Aorta (tissue), 5 donors: ENCODE measurements at places on chromosomes 12 and 14. TPM values are rescaled to one million over a fixed set of nuclear protein-coding genes. Genes with fewer than 3 reads are reported as not detected.
A peak's percentile ranks its signal among the peaks of the same experiment; 100 is the strongest.

DNA sequence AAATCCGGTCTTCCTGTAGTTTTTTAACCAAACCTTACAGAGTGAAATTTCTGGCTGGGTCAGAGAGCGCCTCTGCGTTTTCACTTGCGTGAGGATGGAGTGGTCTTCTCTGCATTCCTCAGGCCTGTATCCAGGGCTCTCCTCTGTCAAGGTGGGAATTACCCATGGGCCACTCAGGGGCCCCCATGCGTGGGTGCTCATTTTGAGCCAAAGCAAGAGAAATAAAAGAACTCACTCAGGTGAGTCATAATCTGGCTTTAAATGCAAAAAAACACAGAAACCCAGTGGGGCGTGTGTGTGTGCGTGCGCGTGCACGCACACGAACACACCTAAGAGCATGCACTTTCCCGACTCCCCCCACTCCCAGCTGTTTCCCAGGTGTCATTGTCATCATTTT lies 104.0 kb upstream of the PWP1 start:
- H3K4me3 ChIP-seq: no peak overlapping the region
- H3K27me3 ChIP-seq: no peaks in the 10 kb centered on the region
- no peak overlapping the region for H3K27ac ChIP-seq
- no peaks in the 10 kb centered on the region for H3K36me3 ChIP-seq
- H3K4me1 ChIP-seq: no peaks in the 10 kb centered on the region

DNA sequence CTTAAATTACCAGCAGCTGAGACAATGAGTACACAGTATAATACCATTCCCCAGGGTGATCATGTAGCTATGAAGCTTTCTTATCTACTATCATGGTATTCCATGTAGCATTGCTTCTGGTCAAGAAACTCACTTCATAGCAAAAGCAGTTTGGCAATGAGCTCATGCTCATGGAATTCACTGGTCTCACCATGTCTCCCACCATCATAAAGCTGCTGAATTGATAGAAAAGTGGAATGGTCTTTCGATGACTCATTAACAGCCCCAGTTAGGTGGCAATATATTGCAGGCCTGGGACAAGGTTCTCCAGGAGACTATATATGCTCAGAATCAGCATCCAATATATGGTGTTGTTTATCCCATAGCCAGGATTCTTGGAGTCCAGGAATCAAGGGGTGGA lies 553.7 kb downstream of the FOXG1 start:
- no peak overlapping the region for H3K4me3 ChIP-seq
- H3K4me1 ChIP-seq: no peaks in the 10 kb centered on the region
- H3K27ac ChIP-seq: no peak overlapping the region
- no peaks in the 10 kb centered on the region for H3K36me3 ChIP-seq
- DNase-seq: no peak
- H3K27me3 ChIP-seq: no peaks in the 10 kb centered on the region

- no peak for DNase-seq
- no peaks in the 10 kb centered on the region for H3K4me1 ChIP-seq
- no peaks in the 10 kb centered on the region for H3K36me3 ChIP-seq
- no peaks in the 10 kb centered on the region for H3K27me3 ChIP-seq
These were observed 70.5 kb downstream of the ITPK1 start for GRCh38 chr14:93045211-93045674.

- no peak for DNase-seq
- H3K4me1 ChIP-seq: no peaks in the 10 kb centered on the region
- H3K27ac ChIP-seq: no peak overlapping the region
These were observed 49.8 kb upstream of the USP15 start for GRCh38 chr12:62210422-62210821.

GRCh38 chr14:101101456-101102056 lies 198.0 kb upstream of the RTL1 start:
- no peaks in the 10 kb centered on the region for H3K36me3 ChIP-seq
- no peak overlapping the region for H3K27ac ChIP-seq
- H3K27me3 ChIP-seq: no peaks in the 10 kb centered on the region
- no peaks in the 10 kb centered on the region for H3K4me1 ChIP-seq
- H3K4me3 ChIP-seq: no peak overlapping the region

DNA sequence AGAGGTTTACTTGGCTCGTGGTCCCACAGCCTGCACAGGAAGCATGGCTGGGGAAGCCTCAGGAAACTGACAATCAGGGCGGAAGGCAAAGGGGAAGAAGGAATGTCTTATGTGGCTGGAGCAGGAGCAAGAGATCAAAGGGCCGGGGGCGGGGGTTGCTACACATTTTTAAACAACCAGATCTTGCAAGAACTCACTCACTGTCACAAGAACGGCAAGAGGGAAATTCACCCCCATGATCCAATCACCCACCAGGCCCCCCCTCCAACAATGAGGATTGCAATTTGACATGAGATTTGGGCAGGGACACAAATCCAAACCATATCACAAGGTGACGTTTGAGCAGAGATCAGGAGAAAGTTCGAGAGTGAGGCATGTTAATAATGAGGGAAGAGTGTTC lies 163.7 kb upstream of the RPH3A start:
- no peak overlapping the region for H3K4me3 ChIP-seq
- H3K36me3 ChIP-seq: no peaks in the 10 kb centered on the region
- DNase-seq: no peak
- H3K27me3 ChIP-seq: no peaks in the 10 kb centered on the region
- H3K4me1 ChIP-seq: no peaks in the 10 kb centered on the region

GRCh38 chr12:70468741-70469140 lies 102.7 kb downstream of the KCNMB4 start:
- H3K4me3 ChIP-seq: no peak overlapping the region
- H3K36me3 ChIP-seq: no peaks in the 10 kb centered on the region
- H3K27ac ChIP-seq: no peak overlapping the region

DNA sequence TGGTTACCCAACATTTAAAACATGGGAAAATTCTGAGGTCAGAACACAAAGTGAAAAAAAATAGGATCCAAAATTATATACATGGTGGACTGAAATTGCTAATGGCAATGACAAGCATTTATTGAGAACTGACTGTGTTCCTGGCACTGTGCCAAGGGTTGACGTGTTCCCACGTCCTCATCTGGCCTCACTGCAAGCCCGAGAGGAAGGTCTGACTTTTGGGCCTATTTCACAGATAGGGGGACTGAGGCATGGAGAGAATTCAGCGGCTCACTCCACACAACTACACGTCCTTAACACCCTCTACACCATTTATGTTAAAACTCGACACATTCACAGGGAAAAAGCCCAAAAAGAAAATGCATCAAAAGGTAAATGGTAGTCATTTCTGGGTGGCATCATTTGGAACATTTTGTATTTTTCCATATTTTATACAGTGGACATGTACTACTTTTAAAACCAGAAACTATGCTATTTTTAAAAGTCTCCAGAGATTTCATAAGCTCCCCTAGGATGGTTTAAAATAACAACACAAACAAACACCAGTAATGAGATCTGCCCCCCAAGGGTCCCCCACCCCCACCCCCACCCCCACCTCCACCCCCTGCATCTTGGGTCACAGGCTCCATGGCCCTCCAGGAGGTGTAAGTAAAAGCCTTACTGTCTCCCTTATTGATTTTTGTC lies 27.7 kb downstream of the CLMN start:
- no peaks in the 10 kb centered on the region for H3K4me1 ChIP-seq
- H3K27ac ChIP-seq: no peak overlapping the region
- peak; percentile 88 for DNase-seq
- H3K36me3 ChIP-seq: no peaks in the 10 kb centered on the region
- H3K27me3 ChIP-seq: no peaks in the 10 kb centered on the region

GRCh38 chr14:60287452-60287851 lies 38.4 kb downstream of the PPM1A start:
- no peaks in the 10 kb centered on the region for H3K27me3 ChIP-seq
- H3K4me1 ChIP-seq: no peaks in the 10 kb centered on the region
- H3K27ac ChIP-seq: no peak overlapping the region
- no peak for DNase-seq

DNA sequence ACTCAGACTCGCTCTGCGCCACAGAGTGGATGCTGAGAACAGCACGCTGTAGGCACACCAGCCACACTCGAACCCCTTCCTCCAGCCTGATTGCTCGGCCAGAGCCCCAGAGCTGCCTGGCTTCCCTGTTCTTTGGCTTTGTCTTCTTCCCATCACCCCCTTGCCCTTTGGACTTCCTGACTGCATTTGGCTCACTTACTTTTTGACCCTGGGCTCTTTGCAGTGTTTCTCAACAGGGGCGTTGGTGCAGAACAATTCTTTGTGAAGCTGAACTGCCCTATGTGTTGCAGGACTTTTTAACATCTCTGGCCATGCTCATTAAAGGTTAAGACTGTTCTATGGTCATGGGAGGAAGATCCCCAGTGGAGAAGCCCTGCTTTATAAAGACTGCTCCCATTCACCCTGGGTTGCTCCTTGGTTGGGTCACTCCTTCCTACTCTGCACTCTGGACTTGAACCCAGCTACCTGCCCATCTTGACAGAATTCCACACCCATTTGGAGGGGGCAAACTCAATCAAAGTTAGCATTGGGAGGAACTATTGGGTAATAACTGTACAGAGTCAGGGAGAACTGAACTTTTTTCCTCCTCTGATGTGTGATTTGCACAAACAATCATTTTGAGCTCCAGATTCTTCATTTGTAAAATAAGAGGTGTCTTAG lies 127.7 kb upstream of the PLEKHG7 start:
- H3K4me1 ChIP-seq: no peaks in the 10 kb centered on the region
- H3K27ac ChIP-seq: no peak overlapping the region
- H3K4me3 ChIP-seq: no peak overlapping the region

DNA sequence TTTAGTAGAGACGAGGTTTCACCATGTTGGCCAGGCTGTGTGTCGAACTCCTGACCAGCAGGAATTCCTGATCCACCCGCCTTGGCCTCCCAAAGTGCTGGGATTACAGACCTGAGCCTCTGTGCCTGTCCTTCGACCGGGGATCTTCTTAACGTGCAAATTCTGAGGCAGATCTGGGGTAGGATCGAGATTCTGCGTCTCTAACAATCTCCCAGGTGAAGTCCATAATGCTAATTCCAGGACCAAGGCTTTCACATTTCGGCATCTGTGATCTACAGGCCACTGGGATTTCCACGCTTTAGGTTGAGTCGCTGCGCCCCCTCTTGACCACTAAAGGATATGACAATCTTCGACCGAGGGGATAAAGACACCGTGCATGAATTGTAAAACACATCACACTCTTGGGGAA lies 24.8 kb downstream of the FOS start:
- no peak overlapping the region for H3K4me3 ChIP-seq
- DNase-seq: peak; percentile 81
- no peaks in the 10 kb centered on the region for H3K27me3 ChIP-seq
- no peaks in the 10 kb centered on the region for H3K4me1 ChIP-seq
- no peaks in the 10 kb centered on the region for H3K36me3 ChIP-seq

GRCh38 chr12:21538061-21538653 lies 12.1 kb downstream of the SPX start:
- no peak overlapping the region for H3K27ac ChIP-seq
- no peak for DNase-seq
- H3K4me3 ChIP-seq: no peak overlapping the region
- H3K36me3 ChIP-seq: no peaks in the 10 kb centered on the region
- no peaks in the 10 kb centered on the region for H3K4me1 ChIP-seq

GRCh38 chr14:81436296-81437138 lies 36.4 kb upstream of the STON2 start:
- peak; percentile 91 for DNase-seq
- H3K27me3 ChIP-seq: no peaks in the 10 kb centered on the region
- no peaks in the 10 kb centered on the region for H3K36me3 ChIP-seq
- H3K4me3 ChIP-seq: peak overlapping the region; percentile 23

- H3K36me3 ChIP-seq: no peaks in the 10 kb centered on the region
- DNase-seq: peak; percentile 79
- peak overlapping the region; percentile 58 for H3K4me3 ChIP-seq
- peak overlapping the region; percentile 97 for H3K27ac ChIP-seq
These were observed 1.4 kb downstream of the TNS2 start for GRCh38 chr12:53051058-53051880.

- no peak for DNase-seq
- no peaks in the 10 kb centered on the region for H3K4me1 ChIP-seq
- no peaks in the 10 kb centered on the region for H3K36me3 ChIP-seq
- no peaks in the 10 kb centered on the region for H3K27me3 ChIP-seq
- no peak overlapping the region for H3K27ac ChIP-seq
These were observed 1320.9 kb upstream of the FLRT2 start for GRCh38 chr14:84209031-84209430.

- no peak overlapping the region for H3K4me3 ChIP-seq
- H3K27ac ChIP-seq: peak overlapping the region; percentile 57
- H3K4me1 ChIP-seq: no peaks in the 10 kb centered on the region
- no peak for DNase-seq
These were observed 95.1 kb downstream of the LLPH start for GRCh38 chr12:66035288-66035966.

DNA sequence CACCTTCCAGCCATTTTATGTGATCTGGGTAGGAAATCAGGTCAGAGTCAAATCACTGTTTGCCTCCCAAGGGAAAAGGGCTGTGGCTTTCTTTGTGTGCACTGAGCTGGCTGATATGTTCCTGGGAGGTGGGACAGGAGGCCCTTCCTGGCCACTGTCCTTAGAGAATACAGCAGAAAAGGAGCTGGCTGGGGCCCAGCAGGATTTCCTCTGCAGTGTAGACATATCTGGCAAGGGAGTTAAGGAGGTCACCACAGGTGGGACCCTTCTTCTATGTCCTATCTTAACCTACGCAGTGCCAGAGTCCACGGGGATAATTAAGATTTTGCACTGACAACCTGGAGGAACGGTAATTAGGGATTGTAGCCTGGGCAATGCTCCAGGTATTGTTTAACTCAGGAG lies 145.3 kb downstream of the NTF3 start:
- H3K4me1 ChIP-seq: no peaks in the 10 kb centered on the region
- no peaks in the 10 kb centered on the region for H3K27me3 ChIP-seq
- no peaks in the 10 kb centered on the region for H3K36me3 ChIP-seq
- no peak overlapping the region for H3K27ac ChIP-seq
- no peak overlapping the region for H3K4me3 ChIP-seq

DNA sequence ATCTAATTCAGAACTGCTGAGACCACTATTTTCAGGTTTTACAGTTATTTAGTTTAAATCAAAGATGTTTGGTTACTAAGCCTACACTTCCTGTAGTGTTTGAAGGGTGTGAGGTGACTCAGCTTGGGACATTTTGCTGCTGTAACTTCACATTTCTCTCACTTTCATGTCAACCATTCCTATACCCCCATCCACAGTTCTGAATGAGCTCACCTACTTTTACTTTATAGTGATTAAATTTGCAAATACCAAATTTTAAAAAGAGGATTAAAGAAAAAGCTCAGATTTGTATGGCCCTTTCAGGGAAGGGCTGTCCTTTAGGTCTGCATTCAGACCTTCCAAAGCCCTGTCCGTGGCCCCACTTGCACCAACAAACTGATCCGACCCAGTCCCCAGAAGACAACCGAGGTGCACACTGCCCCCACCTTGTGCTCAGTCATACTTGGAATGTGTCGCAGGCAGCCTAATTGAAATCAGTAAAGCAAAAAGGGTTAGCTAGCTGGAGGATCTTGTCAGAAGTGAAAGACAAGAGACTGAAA lies 174.4 kb downstream of the MON2 start:
- no peaks in the 10 kb centered on the region for H3K27me3 ChIP-seq
- H3K27ac ChIP-seq: no peak overlapping the region
- no peak for DNase-seq
- no peak overlapping the region for H3K4me3 ChIP-seq
- no peaks in the 10 kb centered on the region for H3K36me3 ChIP-seq

- no peaks in the 10 kb centered on the region for H3K4me1 ChIP-seq
- no peak for DNase-seq
- H3K27ac ChIP-seq: no peak overlapping the region
- H3K36me3 ChIP-seq: no peaks in the 10 kb centered on the region
- no peaks in the 10 kb centered on the region for H3K27me3 ChIP-seq
These were observed 25.3 kb downstream of the GRIN2B start for GRCh38 chr12:13956060-13956590.

GRCh38 chr12:58765653-58766512 lies 154.4 kb downstream of the LRIG3 start:
- no peaks in the 10 kb centered on the region for H3K27me3 ChIP-seq
- H3K36me3 ChIP-seq: no peaks in the 10 kb centered on the region
- no peak for DNase-seq

The EGLN3 gene
- 46.7 TPM for total RNA-seq

The RPS6KA5 gene
- total RNA-seq: 10.0 TPM

The KRT2 gene
- total RNA-seq: not detected

The GZMB gene
- total RNA-seq: 3.0 TPM

The ISCA2 gene
- total RNA-seq: 12.9 TPM

The GALNT9 gene
- total RNA-seq: 0.62 TPM

The RNASE3 gene
- 0.57 TPM for total RNA-seq

The REP15 gene
- total RNA-seq: 4.3 TPM
